ENCODE measurements at places on chromosomes 3 and 15.
A peak's percentile ranks its signal among the peaks of the same experiment; 100 is the strongest.

GRCh38 chr3:17028363-17028762 lies 143.6 kb downstream of the PLCL2 start:
- DNase-seq = no peak

- peak; percentile 38 for DNase-seq
These were observed 64.1 kb upstream of the KLHL25 start for GRCh38 chr15:85858586-85859375.

DNA sequence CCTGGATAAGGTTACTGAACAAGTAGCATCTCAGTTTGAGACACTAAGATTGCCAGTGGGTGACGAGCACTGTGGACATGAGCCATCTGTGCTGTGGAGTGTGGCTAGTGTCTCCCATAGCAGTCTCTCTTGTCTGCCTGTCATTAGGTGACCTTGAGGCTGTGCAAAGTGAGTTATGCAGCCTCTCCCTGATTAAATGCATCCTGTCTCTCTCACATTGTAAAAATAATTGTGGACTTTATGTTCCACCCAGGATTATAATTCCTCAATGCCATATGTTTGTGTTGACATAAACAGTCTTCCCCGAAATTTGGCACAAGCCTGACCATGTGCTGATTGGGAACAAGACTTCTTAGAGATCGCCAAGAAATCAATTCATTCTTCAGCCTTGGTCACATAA lies 168.9 kb downstream of the MYRIP start:
- no peak for DNase-seq

GRCh38 chr3:61627768-61628185 lies 66.4 kb downstream of the PTPRG start:
- no peak for DNase-seq

DNA sequence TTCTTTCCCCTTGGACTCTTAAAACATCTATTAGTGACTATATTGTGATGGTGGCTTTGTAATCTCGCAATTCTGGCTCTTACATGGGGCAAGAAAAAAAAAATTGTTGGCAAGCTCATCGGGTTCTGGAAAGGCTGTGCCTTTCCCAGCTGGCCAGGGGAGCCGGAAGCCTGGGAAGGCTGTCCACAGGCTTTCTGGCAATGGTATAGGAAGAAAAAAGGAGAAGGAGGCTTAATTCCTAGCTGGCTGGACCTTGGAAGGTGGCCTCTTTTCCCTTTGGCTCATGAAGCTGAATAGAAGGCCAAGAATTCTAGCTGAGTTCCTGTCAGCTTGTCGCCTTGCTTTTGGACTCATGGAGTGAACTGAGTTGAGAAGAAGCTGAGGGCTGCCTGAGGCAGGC lies 243.5 kb upstream of the SEMA6D start:
- no peak for DNase-seq

DNA sequence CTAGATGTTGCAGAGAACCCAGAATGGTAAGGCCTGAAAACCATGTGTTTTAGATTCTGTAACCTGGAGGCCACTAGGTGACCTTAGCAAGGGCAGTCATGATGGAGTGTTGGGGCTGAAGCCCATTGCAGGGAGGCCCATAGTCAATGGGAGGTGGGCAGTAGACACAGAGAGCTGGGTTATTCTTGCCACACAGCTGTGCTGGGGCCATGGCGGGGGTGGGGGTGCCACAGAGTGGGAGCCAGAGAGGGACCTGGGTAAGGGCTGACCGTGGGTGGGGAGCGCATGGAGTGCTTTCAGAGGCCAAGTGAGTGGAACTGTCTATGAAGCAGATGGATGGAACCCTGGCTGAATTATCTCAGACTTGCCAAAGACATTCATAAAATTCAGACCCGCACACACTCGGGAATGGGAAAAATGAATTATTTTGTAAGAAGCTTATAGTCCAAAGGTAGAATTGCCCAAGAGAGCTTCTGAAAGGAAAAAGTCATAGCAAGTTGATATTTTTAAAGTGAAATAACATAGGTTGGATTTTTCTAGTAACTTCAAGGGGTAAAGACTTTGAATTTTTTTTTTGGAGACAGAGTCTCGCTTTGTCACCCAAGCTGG lies 53.9 kb downstream of the SMAD3 start:
- no peak for DNase-seq

- DNase-seq = no peak
These were observed 7.1 kb upstream of the LARS2 start for GRCh38 chr3:45381168-45381852.

DNA sequence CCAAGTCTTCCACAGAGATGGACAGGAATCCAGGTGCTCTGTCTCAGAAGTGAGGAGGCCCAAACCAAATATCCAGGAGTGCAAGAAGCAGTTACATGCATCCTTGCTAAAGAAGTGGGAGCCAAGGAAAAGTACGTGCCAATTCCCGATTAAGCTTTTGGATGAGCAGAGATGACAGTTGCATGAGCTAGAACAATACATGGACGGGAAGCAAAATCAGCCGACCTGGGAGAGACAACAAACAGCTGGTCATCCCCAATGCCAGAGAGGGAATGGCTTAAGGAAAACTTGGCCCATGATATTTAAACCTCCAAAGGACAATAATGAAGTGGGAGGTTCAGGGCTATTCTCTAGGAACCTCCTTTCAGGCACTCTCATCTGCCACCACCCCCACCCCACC lies 86.0 kb upstream of the ABHD17C start:
- DNase-seq = no peak

DNA sequence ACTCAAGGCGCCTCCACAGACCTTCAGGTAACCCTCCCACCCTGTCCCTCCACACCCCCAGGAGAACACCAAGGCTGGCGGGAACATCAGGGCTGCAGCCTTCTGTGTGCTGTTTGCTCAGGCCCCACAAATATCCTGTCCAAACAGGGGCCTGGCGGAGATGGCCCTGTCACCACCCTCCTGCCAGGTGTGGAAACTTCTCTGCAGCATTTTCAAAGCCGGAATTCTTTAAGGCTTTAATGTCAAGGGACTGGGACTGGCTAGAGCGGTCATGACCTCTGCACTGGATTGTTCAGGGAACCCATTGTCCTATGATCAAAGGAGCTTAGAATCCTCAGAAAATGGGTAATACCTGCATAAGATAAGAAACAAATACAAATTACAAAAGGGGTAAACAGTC lies 46.6 kb downstream of the FBLN2 start:
- no peak for DNase-seq

GRCh38 chr3:125460233-125460632 lies 59.8 kb downstream of the SNX4 start:
- DNase-seq = no peak

- no peak for DNase-seq
These were observed 7.9 kb downstream of the RBP2 start for GRCh38 chr3:139468399-139468798.

GRCh38 chr15:68775671-68776476 lies 44.8 kb downstream of the ANP32A start:
- no peak for DNase-seq

GRCh38 chr3:143571548-143571947 lies 276.7 kb downstream of the SLC9A9 start:
- DNase-seq = no peak

- no peak for DNase-seq
These were observed 6.5 kb downstream of the GNB5 start for GRCh38 chr15:52184721-52185120.

GRCh38 chr3:128931046-128931445 lies 51.6 kb downstream of the ACAD9 start:
- no peak for DNase-seq

GRCh38 chr3:36763850-36764703 lies at the start of gene DCLK3:
DCLK3 (minus strand) TSS chr3:36764553; CDS start chr3:36764263, 290 bp downstream.
- DNase-seq = no peak

DNA sequence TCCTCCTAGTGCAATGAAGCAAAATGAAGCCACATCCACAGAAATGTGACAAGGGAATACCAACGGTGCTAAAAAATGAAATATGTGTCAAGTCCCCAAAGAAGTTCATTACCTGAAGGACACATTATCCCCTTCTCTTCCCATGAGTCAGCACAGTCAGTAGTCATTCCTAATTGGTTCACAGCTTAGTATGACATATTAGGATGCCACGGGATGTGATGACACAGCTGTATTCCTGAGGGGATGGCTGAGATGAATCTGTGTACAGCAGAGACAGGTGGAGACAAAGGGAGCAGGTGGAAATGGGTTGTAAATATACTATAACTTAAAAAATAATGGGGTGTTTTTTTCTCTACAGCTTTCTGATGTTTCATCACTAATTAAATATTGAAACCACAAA lies 273.4 kb downstream of the ARRDC4 start:
- no peak for DNase-seq

GRCh38 chr3:194682189-194682693 lies 3.4 kb upstream of the FAM43A start:
- no peak for DNase-seq

DNA sequence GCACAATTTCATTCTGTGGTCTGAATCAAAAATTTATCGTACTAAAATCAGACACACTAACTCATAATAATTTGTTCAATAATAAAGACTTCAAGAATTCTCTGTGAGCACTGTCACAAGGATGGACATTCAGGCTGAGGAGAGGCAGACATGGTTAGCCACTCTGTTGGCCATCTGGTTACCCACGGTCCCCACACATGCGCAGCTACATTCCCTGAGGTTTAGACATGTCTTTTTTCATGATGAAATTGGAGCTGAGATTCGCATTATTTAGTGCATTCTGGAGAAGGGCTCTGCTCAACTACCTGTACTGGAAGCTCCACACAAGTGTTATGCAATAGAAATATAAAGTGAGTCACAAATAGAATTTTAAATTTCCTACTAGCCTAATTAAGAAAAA lies 156.9 kb downstream of the SUCNR1 start:
- no peak for DNase-seq

DNA sequence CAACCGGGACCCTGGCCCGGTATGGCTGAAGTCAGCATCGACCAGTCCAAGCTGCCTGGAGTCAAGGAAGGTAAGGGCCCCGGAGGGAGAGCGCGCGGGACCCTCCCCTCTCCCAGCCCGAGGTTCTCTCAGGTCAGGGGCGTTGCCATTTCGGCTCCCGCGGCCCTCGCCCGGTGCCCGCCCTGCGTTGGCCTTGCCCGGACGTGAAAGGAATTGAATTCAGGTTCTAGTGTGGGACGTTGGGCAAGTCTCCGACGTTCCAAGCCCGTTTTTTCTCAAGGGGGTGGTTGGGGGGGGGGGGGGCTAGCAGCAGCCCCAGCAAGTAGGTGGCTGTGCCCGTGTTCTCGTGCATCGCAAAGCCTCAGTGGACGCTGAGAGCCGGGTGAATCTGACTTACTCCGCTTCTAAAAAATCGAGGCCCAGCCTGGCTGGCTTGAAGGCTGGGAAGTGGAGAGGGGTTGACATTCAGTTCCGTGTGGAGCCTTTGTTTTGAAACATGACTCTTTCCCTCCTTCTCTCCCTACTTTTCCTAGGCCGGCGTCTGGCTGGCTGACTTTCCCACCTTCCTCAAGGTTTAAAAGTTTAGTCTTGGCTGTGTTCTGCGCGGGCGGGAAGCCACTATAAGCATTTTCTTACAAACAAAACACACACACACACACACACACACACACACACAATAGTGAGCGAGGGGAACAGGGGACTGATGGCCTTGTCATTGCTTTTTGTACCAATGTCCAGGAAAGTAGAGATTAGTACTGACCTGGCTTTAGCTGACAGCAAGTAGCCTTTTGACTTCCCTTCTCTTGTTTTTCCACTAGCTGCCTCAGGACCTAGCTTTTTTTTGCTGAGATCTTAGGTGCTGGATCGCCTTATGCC lies at the start of gene UTS2B:
UTS2B (minus strand) TSS at position 873 of the 876 bp plus-strand sequence. CDS start 48,337 bp downstream, outside the sequence.
- no peak for DNase-seq

DNA sequence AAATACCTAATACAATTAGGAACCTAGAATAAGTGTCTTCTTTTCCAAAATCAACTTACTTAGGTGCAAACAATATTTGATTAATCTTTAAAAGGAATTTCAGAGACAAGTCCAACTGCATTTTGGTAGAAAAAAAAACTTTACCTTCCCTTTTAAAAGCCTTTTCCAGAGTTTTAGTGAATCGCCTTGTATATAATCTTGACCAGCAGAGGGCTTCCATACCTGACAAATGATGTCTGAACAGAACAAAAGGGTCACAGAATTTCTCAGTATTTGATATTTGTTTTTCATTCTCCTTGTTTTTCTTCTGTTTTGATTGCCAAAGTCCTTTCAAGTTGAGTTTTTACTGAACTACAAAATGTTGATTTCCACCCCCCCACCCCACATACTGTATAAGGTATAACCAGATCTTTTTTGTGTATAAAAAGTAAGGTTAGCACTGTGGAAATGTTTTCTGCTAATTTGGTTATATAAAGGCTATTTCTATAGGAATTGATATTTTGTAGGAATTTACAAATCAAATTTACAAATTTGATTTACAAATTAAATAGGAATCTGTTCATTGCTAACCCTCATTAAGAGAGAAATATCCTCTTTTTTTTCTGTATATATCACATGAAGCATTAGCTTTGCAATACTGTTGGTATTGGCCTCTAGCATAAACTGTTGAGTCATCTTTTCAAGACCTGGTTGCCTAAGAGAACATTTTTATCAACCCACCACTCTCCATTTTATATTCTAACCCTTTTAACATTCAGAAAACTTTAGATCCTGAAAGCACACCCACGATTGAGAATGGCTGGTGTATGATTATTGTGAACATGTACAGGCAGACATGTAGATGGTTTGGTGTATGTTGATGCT lies 464.1 kb upstream of the RARB start:
- no peak for DNase-seq

DNA sequence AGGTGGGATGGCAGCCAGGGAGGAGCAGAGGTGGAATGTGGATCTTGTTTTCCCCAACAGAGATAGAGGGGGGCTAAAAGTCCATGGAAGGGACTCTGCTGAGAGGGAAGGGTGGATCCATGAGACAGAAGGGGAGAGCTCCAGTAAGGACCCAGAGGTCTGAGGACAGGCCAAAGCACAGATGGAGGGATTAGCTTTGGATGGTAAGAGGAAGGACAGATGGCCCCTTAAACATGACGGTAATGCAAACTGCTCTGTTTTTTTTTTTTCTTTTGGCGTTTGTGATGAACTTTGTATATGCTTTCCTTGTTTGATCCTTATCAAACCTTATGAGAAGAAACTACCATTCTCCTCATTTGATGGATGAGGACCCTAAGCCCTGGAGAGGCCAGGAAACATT lies 96.2 kb downstream of the IGF1R start:
- no peak for DNase-seq

DNA sequence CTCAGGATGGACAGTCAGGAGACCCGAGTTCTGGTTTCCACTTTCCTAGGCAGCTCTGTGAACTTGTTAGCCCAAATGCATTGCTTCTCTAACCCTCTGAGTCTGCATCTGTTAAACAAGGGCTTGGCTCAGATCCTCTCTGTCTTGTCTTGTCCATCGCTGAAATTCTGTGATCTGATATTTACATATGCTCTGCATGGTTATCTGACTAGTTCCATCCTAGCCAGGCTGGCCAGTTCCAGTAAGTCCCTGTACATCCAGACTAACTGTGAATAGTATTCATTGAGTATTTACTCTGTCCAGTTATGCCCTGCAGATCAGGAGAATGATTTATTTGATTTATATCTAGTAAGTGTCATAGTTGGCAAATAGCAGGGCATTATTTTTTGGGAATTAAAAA lies 27.0 kb upstream of the SV2B start:
- DNase-seq = no peak
